Activated T-helper 1 cell treated with anti-CD3 and anti-CD28 coated beads, Interleukin-2, amount 50 U/mL, for 16 hours (primary cell): ENCODE measurements at places on chromosomes 12 and 14.
A peak's percentile ranks its signal among the peaks of the same experiment; 100 is the strongest.

DNA sequence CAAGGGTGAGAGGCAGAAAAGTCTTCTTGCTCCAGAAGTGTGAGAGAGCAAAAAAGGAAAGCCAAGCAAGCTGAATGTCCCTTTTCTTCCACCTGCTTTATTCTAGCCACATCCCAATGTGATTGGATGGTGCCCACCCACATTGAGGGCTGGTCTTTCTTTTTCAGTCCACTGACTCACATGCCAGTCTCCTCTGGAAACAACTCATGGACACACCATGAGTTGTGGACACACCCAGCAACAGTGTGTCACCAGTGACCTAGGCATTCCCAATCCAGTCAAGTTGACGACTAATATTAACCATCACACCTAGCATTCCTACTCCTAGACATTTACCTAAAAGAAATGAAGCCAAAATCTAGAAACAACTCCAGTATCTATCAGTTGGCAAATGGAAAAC is 7.2 kb upstream of the DICER1 start:
- no peak for DNase-seq

- no peak for DNase-seq
Measured at GRCh38 chr12:1220127-1221092, 229.4 kb downstream of the ERC1 start.

DNA sequence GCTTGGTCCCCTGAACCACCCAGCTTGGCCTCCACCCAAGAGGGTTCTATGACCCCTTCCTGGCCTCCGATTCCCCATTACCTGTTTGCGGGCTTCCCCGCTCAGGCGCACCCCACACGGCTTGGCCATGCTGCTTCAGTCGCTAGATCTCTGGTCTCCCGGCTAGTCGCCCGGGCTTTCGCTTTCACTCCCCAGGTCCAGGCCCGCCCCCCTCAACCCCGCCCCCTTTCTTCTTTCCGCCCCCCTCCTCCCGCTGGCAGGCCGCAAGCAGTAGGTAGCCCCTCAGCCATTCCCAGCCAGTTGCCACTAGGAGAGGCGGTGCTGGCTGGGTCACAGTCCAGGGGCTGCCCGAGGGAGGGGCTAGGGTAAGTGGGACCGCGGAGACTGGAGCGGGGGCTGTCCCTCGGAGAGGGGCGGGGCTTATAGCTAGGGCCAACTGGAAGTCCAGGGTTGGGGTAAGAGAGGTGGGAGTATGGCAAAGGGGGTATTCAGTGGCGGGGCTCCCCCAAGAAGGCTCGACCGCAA is at the start of gene PSME2:
Gene PSME2, minus strand, starts transcription at position 158 of the 525 bp plus-strand sequence. Its CDS starts 29 bp downstream, at position 129.
- peak; percentile 51 for DNase-seq

DNA sequence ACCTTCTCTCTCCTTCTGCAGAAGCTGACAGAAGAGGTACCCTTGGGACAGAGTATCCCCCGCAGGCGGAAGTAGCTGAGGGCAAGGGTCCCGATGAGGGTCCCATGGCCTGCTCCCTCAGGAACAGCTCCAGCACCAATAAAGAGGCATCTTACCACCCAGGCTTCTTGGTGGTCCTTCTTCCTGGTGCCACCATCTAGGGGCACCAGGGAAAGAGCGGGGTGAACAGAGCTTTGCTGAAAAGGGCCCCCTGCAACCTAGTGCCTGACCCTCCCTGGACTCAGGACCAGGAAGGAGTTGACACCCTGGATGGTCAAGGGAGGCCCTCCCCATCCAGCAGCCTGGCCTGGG is 591 bp upstream of the IRF9 start:
- DNase-seq, result no peak

DNA sequence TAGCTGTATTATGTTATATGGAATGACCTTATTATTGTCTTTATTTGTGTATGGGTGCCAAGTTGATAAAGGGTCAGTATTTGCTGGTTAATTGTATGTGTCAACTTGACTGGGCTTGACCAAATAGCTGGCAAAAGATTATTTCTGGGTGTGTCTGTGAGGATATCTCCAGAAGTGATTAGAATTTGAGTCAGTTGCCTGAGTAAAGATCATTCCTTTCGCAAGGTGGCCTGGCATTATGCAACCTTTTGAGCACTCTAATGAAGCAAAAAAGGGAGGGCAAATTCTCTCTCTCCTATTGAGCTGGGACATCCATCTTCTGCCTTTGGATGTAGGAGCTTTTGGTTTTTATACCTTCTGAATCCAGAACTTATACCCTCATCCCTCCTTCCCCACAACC is 82.2 kb downstream of the ATXN7L3B start:
- no peak for DNase-seq

- DNase-seq, result no peak
Measured at GRCh38 chr14:36214476-36215216, 38.1 kb upstream of the PTCSC3 start.

GRCh38 chr14:23149745-23150144 is 30.7 kb upstream of the CEBPE start:
- no peak for DNase-seq

DNA sequence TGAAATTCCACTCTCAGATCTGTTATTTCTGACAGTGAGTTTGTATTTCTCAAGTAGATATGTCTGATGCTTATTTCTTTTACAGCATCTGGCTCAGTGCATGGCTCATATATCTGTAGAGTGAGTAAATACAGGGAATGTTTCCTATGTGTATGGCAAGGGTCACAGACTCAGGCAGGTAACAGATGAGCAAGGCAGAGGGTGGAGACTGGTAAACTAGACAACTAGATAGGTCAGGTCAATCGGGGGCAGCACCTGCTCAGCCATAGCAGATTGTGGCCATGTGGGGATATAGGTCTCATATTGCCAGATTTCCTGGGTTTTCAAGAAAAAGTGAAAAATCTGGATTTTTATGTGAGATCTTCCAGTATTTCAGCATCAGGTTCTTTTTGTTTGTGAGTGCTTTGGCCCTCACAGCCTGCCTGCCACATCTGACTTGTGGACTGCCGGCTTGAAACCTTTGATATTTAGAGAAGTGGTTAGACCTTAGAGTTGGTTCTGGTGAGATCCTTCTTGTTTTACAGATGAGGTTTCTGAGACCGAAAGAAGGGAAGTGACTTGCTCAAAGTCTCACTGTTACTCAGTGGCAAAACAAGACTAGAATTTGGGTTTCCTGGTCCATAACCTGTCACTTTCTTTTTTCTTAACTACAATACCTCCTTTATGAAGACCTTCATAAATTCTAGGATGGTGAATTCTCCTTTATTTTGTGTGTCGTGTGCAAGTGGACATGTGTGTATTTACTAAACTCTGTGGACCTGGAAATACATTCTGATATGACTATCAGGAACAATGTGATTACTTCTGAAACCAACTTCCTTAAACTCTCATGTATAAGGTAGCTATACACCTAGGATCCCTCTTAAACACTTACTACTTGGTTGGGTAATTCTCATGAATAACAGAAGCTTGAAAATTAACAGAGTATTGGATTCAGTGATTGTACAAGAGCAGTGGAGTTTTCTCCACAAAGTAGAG is 34.4 kb downstream of the PROX2 start:
- DNase-seq, result no peak

GRCh38 chr12:507391-507796 is 47.7 kb downstream of the B4GALNT3 start:
- no peak for DNase-seq
